AG20443 (cell line): ENCODE measurements at places on chromosomes 2 and 18.
A peak's percentile ranks its signal among the peaks of the same experiment; 100 is the strongest.

GRCh38 chr2:183123959-183124221 lies 353 bp upstream of the NUP35 start:
- DNase-seq: no peak

DNA sequence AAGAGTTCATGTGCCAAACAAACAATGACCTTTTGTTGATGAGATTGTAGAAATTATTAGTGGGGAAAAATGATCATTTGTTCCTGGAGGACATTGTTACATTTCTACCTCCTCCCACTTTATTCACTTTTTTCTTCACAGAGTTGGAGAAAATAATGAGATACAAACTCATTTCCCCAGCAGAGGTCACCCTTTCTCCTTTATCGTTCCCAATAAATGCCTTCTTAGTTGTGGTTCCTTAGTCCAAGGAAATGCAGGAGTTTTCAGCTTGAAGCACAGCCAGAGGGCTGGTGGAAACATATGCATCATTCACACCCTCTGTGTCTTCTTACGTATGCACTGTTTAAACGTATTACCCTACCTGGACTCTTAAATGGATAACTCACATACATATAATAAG lies 108.8 kb downstream of the SLC4A3 start:
- DNase-seq: peak; percentile 70

GRCh38 chr18:13464432-13465123 lies 246.0 kb downstream of the LDLRAD4 start:
- DNase-seq: no peak

DNA sequence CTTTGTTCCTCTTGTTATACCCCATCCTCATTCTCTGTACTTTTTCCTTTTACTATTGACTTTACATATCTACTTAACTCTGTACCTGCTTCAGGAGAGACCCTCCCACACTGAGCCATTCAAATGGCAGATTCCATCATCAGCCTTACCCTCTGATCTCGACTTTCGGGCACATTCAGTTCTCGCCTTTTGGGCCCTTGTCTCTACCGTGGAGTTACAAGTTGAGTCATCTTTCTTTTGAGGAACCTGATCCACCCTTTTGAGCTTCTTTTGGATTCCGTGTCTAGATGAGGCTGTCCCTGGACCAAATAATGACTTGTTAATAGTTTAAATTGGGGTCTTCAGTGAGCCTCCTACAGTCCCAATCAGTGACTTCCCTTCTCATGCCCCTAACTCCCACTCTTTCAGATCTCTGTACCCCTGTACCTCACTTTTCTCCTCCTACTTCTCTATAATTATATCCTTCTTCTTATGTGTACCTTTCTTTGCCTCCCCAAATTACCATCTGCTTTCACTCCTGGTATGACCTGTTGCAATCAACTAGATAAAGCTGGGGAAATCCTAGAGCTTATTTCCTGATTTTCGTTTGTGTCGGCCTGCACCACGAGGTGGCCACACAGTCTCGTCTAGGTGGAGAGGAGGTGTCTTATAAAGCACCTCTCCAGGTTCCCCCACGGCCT lies 17.2 kb downstream of the SP110 start:
- no peak for DNase-seq

DNA sequence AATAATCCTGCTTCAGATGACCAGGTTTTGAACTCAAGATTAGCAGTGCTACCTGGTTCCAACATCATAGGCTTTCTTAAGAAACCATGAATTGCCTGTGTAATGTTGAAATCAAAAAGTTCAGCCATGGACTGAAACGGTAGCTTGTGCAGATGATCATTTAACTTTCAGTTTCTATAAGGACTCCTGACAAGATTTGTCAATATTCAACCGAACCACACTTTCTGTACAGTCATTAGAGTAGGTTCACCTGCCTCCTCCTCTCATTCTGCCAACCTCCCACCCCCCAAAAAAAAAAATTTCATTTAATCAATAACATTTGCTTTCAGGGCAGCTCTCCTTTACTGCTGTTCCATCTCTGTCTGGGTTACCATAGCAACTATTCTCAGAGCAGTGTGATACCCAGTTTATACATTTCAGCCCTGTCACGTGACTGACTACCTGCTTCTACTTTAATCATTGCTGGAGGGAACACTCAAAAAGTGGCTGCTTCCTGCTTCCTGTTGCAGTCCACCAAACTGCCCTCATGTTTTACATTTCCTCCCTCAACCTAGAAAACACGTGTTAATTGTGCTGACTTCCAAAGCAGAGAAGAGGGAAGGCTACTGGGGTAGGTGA lies 275.5 kb downstream of the SS18 start:
- DNase-seq: no peak

DNA sequence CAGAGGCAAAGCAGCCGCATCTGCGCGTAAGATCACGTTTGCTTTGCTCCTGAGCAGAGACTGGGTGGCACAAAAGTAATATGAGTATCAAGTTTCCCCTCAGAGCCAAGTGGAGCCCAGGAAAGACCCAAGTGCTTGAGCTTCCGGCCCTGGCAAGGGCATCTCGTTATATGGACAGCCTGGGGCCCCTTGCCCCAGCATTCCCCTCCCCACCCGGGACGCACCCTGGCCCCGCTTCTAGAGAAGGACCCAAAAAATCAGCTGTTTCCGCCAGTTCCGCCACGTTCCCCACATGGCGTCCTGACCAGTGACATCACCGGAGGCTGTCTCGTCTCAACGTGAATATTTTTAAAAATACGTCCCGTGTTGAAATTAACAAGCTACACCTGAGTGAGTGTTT lies 135.1 kb downstream of the NFATC1 start:
- DNase-seq: no peak

- DNase-seq: no peak
Measured at GRCh38 chr2:19944205-19944845, 42.5 kb upstream of the TTC32 start.

DNA sequence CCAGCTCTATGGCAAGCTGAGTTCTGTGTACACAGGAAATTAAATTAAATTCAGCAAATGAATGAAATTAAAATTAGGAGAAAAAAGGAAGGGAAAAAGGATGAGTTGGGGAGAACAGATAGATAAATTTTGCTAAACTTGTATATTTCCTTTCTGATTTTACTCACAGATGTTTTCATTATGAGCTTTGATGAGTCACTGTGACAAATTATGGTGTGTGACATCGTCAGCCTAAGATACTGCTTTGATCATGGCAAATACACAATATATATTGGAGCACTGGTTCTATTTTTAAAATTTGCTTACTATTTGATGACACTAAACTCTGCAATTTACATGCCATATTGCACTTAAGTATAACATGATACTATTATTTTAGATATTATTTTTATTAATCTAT lies 464.6 kb upstream of the SPHKAP start:
- peak; percentile 10 for DNase-seq

DNA sequence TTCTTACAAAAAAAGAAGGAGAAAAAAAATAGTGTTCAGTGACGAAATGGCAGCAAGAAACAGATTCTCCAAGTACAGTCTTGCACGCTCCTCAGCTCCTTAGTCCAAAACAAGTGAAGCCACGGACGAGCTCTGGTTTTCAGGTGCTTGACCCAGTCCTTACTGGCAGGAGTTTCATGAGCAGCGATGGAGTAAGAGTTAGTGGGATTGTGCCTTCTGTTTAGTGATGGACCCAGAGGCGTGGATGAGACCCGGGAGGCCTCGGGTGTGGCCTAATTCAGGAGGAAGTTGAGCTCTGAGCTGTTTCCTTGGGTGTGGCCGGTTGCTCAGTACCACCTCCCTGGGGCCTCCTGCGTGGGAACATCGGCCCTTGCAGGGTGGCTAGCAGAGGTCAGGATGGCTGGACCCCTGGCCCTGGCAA lies 52.0 kb downstream of the KIF5C start:
- no peak for DNase-seq
